NCI-H446 treated with DMSO at 0.1 percent for 48 hours (cell line): ENCODE measurements at places on chromosomes 16 and 17.

GRCh38 chr17:56887552-56888467 is 26.0 kb downstream of the TRIM25 start:
- no peak for DNase-seq

DNA sequence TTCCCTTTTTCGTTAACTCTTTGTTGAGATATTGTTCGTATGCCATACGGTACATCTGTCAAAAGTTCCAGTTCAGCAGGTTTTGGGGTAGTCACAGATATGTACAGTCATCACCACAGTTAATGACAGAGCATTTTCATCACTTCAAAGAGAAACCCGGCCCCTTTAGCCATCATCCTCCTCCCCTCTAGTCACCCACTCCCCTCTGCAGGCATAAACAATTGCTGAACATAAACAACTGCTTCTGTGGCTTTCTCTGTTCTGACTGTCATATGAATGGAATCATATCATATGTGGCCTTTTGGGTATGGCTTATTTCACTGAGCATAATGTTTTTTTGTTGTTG is 59.3 kb downstream of the RNF213 start:
- DNase-seq = no peak

DNA sequence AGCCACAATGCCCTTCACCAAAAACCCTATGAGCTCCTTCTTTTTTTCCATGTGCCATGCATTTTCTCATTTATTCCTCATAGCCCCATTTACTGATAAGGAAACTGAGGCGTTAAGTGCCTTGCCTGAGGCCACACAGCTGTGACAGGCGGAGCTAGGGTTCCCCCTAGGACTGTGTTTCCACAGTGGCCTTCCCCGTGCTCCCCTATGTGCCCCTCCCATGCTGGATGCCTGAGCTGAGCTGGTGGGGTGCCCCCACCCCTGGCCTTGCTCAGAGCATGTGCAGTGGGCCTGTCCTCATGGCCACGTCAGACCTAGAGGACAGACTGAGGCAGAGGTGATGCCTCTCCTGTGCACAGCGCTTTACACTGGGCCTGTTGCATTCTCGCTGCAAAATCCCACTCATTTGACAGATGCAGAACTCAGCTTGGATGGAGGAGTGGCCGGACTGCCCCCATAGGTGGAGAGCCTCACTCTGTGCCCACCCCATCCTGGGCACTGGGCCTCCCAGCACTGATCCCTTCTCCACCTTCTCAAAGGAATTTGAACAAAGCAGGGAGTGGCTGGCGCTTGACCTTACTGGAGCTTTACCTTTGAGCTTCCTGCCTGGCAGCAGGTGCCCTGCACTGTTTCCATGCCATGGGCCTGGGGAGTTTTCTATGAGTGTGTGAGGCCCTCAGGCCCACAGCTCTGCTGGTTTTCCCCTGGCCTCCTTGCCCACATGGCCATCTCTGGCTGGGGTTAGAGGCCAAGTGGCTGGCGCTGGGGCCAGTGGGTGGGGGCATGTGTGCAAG is 2.6 kb downstream of the MAP2K3 start:
- no peak for DNase-seq

- DNase-seq = no peak
These were observed 12.4 kb downstream of the MRPL27 start for GRCh38 chr17:50360486-50361115.

DNA sequence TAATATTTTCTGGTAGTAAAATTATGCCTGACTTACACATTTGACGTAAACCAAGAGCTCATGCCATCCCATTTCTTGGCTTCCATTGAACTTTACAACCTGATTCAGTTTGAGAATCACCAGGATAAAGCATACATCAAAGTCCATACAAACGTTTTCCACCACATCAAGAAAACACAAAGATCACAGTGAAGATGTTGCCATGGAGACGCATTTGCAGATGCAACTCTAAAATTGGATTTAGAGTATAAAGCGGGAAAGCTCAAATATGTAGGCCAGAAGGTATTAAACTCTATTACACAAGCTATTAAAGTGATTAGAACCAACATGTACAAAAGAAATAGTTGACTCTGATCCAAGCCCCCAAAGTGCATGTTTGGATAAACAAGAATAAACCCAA is 10.4 kb downstream of the C16orf46 start:
- DNase-seq = no peak

- no peak for DNase-seq
These were observed 101.2 kb downstream of the MRTFB start for GRCh38 chr16:14172200-14172809.

DNA sequence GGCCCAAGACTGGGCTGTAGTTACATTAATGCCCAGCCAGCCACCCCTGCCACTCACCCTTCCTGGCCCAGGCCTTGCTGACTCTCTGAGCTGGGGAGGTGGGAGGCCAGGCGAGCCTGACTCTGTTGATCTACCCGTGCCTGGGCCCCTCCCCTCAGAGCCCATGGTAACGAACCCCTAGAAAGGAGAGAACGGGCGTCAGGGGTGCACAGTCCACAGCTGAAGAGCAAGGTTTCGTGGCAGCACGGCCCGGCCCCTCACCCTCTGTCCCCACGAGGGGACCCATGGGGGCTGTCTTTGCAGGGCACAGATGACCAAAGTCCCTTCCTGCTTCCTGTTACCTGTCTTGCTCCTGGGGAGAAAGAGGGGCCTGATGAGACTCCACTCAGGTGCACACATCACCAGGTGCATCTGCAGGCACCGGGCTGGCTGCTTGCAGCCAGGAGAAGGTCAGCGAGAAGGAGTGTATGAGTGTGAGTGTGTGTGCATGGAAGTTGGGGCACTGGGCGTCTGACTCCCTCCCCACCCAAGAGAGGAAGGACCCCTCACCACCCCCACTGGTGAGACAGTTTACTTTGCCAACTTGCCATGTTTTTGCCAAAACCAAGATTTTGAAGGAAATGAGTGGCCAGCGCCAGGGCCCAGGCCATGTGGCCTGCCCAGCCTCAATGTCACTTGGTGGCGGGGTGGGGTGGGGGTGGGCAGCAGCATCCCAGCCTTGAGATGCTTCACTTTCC is 359.1 kb downstream of the SEC14L1 start:
- no peak for DNase-seq

DNA sequence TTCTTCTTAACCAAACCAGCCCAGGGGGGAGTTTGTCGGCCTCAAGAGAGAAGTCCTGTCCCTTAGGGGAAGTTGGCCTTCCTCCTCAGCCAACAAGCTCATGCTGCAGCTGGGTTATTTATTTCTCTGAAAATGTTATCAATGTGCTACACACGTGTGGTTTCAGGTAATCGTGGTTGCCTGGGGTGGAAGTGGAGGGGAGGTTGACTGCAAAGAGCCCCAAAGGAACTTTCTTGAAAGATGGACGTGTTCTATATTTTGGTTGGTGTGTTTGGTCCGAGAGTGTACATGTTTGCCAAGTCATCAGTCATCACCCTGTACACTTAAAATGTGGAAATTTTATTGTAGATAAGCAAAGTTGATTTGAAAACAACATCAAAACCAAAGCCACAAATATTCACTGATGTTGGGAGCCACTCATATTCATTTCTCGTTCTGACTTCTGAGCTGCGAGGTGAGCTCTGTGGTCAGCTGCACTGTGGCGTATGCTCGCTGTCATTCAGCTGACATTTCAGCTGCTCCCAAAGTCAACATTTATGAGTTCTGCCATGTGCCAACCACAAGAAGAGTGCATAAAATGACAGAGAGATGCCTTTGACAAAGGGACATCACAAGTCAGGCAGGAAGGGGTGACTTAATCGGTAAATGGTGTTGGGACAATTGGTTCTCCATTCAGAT is 26.5 kb upstream of the ADGRG1 start:
- no peak for DNase-seq

- no peak for DNase-seq
These were observed 105.4 kb upstream of the RBFOX1 start for GRCh38 chr16:7227229-7227721.

GRCh38 chr17:1413281-1413791 is 13.3 kb upstream of the YWHAE start:
- DNase-seq = no peak

- DNase-seq = no peak
These were observed 103.3 kb upstream of the CLEC3A start for GRCh38 chr16:77918809-77919707.

DNA sequence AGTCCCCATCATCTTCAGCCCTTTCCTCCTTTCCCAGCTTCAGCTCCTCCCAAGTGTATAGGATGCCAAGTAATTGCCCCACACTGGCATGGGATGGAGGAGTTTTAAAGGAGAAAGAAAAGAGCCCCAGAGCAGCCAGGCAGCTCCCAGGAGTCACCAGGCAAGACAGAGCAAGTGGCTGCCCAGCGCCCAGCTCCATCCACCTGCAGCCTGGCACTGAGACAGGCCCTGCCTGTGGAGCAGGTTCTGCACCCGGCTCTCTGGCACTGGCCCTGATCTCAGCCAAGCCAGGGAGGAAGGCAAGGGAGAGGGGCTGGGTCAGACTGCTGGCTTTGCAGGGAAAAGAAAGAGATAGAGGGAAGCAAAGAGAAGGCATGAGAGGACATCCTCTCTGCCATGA is 21.7 kb downstream of the FOXN1 start:
- DNase-seq = no peak

- peak; percentile 11 for DNase-seq
These were observed 38.5 kb downstream of the IGF2BP1 start for GRCh38 chr17:49035470-49036269.

DNA sequence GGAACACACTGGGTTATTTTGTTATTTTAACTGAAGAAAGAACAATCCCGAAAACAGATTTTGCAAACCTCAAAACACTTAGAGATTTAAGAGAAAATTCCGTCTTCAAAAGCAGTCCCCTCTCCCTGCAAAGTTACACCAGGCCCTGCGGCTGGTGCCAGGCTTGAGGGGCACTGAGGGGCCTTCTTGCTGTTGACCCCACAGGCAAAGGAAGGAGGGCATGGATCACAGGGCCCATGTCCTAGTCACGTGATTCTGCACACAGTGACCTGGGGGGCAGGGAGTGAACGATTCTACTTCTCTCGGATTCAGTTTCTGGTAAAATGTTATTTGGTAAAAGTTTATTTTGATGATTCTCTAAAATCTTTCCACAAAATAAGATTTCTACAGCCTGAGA is 55.3 kb upstream of the FASN start:
- no peak for DNase-seq

GRCh38 chr17:48718761-48719641 is 3.3 kb downstream of the PRAC1 start:
- DNase-seq = no peak

- DNase-seq = no peak
These were observed 361.2 kb downstream of the TMEM114 start for GRCh38 chr16:8229011-8229520.

- DNase-seq = no peak
These were observed 332.1 kb upstream of the DYNLRB2 start for GRCh38 chr16:80208743-80209142.

DNA sequence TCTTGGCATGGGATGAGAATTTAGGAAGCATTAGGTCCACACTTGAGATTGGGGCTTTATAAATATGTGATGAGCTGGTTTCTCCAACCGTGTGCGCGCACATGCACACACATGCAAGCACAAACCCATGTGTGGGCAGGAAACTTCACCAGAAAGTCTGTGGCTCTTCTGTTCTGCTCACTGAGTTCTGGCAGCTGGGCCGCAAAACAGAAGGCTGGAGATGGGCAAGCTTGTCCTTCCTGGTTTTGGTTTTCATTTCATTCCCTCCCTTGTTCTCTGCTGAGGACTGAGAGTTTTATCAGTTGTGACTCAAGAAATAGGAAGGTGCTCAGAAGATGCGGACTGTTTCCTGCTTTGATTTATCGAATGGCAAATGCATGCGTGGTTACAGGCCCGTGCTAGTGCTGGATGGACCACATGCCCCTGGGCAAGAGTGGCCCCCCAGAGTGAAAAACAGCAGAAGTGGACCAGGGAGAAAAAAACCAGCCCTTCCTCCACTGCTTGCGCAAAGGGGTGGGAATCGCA is 14.1 kb downstream of the MAP3K14 start:
- no peak for DNase-seq

DNA sequence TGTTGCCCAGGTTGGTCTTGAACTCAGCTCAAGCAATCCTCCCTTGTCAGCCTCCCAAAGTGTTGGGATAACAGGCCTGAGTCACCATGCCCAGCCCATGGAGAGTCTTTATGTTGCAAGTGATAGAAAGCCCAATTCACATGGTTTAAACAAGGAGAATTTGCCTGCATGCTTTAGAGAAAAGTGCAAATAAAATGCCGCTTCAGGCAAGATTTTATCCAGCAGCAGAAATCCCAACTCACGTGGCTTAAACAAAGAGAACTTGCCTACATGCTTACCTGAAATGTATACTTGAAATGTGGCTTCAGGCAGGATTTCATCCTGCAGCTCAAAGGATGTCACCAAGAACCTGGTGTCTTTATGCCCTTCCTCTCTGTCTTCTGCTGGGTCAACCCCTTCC is 28.8 kb upstream of the XYLT2 start:
- no peak for DNase-seq

- no peak for DNase-seq
These were observed 3.6 kb upstream of the GSE1 start for GRCh38 chr16:85609539-85609938.

- no peak for DNase-seq
These were observed 904 bp downstream of the MAP2K3 start for GRCh38 chr17:21285164-21286065.

DNA sequence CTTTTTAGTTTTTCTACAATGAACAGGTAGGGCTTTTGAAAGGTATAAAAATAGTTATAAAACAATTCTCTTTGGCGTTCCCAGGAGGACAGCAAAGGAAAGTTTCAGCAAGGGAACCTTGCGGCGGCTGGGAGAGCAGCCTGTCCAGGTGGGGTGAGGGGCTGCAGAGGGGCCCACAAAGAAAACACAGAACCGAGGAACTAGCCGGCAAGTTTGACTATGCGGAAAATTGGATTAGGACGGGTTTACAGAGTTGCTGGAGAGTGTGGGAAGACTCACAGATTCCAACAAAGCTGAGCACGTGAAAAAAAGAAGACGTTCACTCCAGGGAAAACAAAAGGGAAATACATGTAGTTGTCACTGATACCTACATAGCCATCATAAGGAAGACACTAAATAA is 40.2 kb upstream of the METTL16 start:
- no peak for DNase-seq

DNA sequence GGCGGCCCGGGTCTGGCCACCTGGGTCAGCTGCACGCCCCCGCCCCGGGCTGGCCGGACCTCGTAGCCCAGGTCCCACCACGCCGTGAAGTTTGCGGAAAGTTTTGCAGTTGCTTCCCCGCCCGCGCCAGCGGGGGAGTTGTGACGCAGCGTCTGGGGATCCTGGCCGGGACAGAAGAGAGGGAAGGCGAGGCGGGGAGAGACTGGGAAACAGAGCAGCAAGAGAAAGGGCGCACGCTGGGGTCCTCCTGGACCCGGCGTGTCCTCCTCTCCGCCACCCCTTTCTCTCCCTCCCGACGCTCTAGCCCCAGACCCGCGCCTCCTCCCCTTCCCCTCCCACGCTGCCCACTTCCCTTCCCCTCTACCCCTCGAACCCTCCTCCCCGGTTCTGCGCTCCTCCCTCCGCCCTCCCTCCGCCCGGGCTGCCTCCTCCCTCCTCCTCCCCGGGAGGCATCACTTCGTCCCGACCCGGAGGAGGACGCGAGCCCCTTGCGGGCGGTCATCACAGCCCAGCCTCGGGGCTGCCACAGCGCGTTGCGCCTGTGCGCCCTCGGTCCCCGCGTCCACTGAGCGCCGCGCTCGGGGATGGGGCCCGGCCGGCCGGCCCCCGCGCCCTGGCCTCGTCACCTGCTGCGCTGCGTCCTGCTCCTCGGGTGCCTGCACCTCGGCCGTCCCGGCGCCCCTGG is at the start of gene MRC2:
Gene MRC2, plus strand, starts transcription at position 452 of the 685 bp plus-strand sequence. Its CDS starts 133 bp downstream, at position 585.
- no peak for DNase-seq

- no peak for DNase-seq
These were observed 644 bp downstream of the NFAT5 start for GRCh38 chr16:69566240-69566980.
